ENCODE measurements at places on chromosomes 11 and 22.
A peak's percentile ranks its signal among the peaks of the same experiment; 100 is the strongest.

- no peak for DNase-seq
Measured at GRCh38 chr11:12968101-12968500, 41.0 kb upstream of the RASSF10 start.

DNA sequence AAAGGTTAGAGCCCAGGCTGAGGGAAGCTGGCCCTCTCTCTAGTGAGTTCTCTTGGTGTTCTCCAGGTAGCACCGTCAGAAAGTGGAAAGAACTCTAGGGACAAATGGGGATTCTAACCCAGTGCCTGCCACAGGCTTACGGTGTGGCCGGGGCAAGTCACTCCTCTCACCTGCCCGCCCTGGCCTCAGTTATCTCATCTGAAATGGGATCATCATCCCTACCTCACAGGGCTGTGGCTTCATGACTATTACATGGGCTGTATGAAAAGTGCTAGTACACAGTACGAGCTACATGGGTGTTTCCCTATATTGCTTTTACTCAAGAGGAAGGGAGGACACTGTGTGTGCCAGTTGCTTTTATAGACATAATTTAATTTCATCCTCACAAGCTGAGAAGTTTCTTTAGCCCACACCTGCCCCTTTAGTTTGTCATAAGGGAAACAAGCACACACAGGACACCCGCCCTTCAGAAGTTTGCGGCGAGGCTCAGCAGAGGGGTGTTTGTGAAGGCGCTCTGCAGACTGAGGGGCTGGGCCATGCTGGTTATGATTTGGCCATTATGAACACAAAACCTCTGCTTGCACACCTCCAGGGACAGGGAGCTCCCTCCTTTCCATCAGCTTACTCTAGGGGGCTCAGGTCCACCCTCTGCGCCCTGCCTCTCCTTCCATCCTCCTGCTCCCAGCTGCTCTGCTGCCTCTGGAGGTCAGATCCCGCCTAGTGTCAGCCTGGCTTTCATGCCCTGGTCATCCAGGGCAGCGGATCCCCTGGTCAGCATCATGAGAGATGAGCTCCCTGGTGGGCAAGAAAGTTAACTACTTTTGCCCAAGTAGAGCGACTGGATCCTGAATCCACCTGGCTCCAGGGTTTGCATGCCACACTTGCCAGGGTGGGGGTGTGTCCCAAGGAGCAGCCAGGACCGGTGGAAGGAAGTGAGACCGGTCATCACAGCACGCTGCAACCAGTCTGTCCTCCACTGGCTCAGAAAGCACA is 1.2 kb downstream of the KLHL35 start:
- no peak for DNase-seq

- no peak for DNase-seq
Measured at GRCh38 chr11:134752964-134753770, 341.1 kb upstream of the B3GAT1 start.

DNA sequence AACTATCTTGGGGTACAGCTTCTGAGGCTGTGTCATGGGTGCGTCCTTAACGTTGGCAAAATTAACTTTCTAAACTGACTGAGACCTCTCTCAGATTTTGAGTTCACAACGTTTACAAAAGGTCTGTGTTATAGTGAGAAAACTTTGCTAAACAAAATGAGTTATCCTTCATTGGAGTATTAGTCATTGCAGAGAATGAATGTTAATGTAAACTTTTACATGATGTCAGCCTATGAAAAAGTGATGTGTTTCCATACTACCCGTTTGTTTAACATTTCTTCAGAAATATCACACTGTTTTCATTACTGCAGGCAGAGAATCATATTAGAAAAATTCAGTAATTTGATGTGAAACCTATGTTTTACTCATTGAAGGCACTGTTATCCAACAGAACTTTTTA is 32.1 kb downstream of the HSD17B12 start:
- no peak for DNase-seq

- DNase-seq, result no peak
Measured at GRCh38 chr11:130737866-130738431, 178.3 kb downstream of the SNX19 start.

DNA sequence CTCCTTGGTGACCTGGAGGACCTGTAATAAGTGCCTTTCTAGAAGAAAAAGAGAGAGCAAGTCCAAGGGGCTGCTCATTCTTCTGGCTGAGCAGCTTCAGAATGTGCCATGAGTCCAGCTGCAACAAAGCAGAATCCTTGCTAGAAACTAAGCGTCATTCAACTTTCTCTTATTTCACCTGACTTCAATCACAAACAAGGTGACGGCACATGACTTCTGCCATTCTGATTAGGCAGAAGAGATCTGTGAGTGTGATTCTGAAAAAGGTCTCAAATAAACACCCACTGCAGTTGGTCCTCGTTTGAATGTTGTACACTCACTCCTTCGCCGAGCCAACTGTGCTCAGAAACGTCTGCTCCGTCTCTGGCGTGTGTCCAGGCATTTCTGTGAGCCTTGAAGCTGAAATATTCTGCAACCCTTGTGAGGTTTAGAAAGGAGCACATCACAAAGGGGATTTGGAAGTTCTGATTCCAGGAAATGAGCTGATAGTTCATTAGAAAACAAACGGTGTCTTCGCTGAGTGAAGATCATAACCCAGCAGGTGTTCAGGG is 623.8 kb upstream of the KIRREL3 start:
- DNase-seq, result no peak

DNA sequence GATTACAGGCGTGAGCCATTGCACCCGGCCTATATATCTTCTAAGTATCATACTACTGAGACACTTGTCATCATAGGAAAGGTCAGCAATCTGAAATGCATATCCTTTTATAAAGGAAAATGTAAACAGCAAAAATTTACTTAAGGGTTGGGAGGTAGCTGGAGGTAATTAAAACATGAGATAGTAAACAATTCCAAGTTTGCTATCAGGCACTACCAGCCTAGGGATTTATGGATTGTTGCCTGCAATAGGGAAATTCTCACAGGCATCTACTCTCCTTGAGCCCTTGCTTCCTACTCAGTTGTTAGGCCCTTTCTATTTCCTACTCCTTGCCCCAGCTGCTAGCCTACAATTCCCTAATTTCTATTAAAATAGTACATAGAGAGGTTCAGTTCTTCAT is 16.1 kb downstream of the PGR start:
- DNase-seq, result no peak

DNA sequence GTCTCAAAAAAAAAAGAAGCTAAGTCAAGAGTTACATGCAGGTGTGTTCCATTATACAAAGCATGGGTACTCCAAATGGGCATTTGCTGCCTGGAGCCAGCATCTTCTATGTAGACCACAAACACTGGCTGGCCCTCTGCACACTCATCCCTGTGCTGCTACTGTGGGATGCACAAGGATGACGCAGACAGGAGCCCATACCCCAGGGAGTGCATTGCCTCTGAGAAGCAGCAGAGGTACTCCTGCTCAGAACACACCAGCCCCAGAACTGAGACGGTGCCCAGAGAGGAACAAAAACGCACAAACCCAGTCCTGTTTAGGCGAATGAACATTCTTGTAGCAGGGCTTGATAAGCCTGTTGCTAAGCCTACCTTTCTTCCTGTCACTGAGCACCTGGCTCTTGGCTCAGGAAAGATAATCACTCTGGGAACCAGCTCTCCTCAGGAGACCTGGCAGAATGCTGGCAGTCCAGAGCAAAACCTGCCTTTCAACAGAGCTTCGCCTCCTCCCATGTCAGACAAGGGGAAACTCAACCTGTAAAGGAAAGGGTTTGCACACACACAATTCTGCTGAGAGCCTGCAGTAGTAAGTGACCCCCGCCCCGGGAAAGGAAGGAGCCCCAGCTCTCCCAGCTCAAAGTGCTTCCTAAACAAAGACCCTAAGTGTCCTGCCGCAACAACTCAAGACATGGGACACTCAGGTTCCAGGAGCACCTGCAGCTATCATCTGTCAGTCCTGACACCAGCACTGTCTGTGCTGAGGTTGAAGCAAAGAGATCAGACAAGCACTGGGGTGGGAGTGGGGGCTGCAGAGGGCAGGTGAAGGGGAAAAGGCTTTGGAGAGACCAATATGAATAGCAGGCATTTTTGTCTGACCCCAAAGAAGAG is 145.7 kb downstream of the TENM4 start:
- no peak for DNase-seq

DNA sequence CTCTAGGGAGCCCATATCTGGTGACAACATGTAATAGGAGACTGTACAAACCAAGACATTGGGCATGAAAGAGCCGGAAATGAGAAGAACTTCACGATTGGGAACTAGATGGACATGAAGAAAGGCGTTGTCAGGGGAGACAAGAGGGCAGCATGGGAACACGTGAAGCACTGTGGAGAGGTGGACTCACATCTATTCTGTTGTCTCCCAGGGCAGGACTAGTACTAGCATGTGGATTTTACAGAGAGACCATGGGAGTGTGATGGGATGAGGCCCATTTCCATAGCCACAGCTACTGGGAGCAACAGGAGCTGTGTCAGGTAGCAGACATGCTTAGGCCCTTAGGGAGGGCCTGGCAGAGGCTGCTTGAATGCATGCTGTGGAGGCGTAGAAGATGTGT is 333.9 kb downstream of the OPCML start:
- no peak for DNase-seq

- no peak for DNase-seq
Measured at GRCh38 chr11:61045271-61045670, 57.0 kb upstream of the CD5 start.

DNA sequence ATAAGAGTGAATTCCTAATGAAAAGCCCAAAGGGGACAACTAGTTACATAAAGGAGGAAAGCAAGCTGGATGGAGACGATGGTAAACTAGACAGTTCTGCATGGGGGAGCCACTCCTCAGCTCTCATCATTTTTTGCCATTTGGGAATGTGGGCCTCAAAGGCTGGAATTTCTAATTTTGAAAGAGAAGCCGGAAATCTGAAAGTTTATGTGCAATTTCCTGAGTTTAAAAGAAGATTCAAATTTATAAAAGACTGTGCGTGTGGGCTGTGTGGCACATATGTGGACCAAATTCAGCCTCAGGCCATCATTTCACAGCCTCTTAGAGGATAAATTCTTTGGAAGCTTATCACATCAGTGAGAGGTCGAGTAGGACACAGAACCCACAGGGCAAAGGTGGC is 18.3 kb upstream of the CRY2 start:
- no peak for DNase-seq

DNA sequence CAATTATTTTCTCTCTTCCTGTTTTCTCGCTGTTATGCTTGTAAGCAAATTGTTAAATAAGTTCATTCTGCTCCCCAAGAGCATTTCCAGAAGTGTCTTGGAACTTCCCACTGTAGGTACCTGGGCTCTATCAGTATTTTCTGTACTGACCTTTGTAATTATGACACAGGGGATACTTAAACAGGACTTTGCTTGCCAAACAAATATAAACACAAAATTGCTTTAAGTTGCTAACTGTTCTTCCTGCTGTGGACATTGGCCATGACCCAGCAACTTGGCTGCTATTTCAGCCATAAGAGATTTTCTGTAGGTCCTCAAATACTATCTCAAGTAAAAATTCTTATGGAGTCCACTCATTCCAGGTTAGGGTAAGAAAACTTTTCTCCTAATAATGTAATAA is 30.1 kb downstream of the SYT9 start:
- DNase-seq, result no peak

DNA sequence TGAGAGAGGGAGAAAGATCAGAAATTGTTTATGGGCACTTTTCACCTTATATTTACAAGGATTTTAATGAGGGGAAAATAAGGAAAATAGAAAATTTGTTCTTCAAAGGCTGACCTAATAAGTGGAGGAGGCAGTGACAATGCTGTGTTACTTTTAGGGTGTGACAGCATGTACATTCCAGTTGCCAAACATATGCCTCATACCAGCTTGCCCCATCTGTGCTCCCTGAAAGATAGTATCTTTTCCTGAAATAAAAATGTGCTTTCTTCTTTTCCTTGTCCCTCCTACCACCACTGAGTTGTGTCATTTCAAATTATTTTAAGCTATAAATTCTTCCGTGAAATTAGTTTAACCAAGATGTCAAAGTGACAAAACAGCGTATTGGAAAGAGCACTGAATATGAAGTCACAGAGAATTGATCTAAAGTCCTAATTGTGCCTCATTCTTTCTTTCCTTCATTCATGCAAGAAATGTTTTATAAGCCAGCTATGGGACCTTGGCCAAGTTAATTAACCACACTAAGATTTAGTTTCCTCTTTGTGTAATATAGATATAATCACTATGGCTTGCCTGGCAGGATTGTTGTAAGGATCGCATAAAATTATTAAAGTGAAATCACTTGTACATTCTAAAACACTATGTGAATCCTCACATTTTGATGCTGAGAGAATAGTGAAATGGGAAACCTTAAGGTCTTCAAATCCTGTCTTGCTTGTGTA is 1307.5 kb upstream of the TENM4 start:
- no peak for DNase-seq

DNA sequence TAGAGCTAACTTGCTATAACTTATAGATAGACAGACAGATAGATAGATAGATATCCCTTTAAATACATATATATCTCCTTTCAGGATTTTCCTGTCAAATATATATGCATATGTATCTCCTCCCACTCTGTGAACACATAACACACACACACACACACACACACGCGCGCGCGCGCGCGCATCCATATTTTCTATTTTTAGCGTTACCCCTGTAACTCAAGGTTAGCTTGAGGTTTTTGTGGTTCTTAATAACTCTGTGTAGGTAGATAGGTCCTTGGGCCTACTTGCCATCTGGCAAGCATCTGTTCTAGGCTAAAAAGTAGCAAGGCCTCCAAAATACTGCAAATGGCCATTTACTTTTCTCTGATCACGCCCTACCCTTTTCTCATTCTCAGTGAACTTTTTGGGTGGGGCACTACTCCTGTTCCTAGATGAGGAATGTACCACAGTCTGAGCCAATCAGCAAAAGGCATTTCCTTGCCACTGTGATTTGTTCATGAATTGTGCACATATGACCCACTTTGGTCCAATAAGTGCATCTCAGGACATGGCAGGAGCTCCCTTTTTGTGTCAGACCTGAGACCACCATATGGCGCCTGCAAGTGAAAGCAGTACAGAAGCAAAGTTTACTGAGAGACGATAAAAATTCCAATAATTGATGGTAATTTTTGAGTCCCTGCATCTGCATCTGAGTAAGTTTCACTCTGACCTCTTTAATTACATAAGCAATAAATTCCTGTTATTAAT is 740.5 kb upstream of the API5 start:
- no peak for DNase-seq

- peak; percentile 62 for DNase-seq
Measured at GRCh38 chr11:86245369-86246292, 1.1 kb downstream of the EED start.

GRCh38 chr11:133916784-133917440 is 39.9 kb downstream of the IGSF9B start:
- no peak for DNase-seq

DNA sequence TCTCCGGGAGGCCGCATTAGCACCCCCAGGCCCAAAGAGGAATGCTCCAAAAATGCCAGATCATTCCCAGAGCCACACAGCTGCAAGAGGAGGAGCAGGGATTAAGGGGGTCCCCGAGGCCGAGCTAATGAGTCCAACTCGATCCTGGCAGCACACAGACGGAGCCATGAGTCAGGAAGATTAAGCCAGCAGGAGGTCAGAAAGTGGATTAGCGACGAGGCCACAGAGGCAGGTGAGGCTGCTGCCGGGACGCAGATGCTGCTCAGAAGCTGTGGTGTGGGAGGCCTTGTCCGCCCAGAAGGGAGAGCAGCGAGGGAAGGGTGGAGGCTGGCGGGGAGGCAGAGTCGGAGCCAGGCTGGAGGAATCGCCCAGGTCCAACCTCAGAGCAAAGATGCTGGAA is 120.5 kb downstream of the SHANK2 start:
- DNase-seq, result no peak

- DNase-seq, result peak; percentile 45
Measured at GRCh38 chr22:36741204-36741793, 34.6 kb downstream of the IFT27 start.

- no peak for DNase-seq
Measured at GRCh38 chr11:73152086-73152853, 10.2 kb upstream of the FCHSD2 start.

- DNase-seq, result no peak
Measured at GRCh38 chr11:126132319-126132718, 69.7 kb upstream of the CDON start.
